ENCODE measurements at places on chromosomes 2 and 18.

DNA sequence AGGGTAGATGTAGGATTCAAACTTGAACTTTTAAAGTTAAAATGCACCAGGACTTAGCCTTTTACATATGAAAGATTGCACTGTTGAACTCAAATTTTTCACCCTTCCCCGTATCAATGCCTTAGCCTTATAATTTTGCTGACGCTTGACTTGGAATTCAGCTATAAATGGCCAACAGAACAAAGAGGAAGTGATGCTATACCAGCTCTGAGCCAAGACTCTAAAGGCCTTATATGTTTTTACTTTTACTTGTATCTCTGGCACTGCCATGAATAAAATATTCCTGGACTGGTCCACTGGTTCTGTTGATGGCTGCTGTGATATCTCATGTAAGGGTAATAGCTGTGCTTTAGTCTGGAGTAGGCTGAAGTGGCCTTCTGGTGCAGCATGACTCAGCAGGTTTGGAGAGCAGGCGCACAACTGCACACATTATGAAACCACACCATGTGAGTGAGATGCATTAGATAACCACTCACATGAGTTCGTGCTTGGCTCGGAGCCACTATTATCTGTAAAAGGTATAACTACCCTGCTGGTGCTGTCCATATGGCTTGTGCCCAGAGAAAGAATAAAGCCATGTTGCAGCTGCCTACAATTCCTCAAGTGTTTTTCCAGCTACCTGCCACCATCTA, 8.4 kb upstream of the IER3IP1 start:
- DNase-seq, result no peak

DNA sequence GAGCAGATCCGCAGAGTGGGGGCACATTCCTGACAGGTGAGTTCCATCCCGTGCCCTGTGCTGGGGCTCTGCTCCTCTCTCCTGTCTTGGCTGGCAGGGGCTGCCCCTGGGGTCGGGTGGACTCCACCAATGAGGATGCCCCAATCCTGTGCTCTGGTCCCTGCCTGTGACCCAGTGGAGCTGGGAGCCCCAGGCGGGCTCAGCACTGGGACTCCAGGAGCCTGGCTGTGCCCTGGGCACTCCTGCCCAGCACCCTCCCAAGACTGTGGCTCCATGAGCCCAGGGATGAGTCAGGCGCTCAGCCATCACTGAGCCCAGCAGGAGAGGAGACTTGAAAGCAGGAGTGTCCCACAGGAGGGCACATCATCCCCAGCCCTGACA, 53.9 kb downstream of the MBP start:
- DNase-seq, result no peak

DNA sequence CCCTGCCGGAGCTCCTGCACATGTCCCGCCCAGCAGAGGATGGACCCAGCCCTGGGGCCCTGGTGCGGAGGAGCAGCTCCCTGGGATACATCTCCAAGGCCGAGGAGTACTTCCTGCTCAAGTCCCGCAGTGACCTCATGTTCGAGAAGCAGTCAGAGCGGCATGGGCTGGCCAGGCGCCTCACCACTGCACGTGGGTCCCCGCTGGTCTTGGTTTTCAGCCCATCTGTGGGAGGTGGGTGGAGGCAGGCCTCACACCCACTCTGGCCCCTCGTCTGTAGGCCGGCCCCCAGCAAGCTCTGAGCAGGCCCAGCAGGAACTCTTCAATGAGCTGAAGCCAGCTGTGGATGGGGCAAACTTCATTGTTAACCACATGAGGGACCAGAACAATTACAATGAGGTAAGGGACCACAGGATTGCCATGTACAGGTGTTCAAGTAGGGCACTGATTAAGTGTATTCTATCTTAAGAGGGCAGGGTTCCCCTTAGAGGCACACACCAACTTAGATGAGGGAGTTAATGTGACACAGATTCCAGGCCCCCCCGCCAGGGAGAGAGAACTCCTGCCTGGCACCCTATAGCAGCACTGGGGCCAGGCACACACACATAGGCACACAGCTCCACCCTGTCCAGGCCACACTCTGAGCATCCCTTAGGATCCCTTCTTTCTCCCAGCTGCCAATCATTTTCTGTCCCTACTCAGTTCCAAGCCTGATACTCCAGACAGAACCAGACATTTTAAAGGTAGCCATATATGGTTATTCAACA, 5.4 kb upstream of the CHRNG start:
- DNase-seq, result no peak

DNA sequence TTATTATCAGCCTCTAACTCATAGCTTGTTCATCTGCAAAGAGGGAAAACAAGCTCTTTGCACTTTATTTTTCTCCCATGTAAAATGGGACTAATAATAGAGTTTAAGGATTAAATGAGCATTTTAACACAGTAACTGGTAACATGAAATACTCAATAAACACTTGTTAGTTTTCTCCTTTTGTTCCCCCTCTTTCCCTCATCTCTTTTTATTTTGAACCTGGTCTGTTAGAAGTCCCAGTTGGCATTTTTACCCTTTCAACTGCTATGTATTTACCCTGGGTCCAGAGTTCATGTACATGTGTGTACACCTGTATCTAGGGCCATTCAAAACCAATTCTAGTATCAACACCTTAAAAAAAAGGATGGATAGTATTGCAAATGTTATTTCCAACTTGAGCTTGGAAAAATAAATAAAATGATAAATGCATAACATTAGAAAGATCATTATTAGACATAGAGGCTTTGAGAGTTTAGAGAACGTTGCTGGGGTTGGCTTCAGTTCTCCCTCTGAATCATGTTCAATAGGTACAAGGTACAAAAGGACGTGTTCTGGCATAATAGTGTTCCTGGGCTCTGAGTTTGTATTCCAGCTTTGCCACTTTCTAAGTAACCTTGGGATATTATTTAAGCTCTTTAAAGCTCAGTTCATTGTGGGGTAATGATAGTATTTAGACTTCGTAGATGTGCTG, 5.2 kb upstream of the VPS54 start:
- DNase-seq, result no peak

DNA sequence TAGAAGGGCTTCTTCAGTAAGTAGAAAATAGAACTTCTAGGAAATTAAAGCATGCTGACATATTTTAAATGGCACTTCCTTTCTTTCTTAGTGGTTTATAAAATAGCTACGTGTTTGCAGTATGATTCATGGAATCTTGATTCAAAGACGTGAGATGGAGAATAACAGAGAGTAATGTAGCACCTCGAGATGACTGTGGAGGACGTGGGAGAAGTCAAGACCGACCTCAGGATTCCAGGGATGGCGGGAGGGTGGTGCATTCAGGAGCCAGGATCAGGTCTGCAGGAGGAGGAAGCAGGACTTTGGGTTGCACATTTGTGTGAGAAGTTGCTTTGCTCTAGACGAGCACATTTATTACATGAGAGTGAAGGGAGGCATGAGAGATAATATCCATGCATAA, 56.0 kb downstream of the DCDC2C start:
- no peak for DNase-seq

GRCh38 chr2:138814123-138814898, 34.1 kb upstream of the NXPH2 start:
- no peak for DNase-seq

DNA sequence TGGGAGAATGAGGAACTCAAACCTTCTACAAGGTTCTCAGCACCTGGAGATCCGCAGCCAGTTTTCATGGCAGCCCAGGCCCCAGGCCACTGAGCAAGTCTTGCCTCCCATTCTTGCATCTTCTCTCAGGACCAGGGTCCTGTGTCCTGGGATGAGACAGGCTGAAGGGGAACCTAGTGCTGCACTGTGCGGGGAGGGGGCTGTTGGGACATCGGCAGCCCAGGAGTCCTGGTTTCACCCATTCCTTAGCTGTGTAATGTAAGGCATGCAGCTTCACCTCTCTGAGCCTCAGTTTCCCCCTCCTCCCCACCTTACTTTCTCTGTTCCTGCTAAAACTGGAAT, 43.9 kb downstream of the TNS1 start:
- DNase-seq, result no peak

DNA sequence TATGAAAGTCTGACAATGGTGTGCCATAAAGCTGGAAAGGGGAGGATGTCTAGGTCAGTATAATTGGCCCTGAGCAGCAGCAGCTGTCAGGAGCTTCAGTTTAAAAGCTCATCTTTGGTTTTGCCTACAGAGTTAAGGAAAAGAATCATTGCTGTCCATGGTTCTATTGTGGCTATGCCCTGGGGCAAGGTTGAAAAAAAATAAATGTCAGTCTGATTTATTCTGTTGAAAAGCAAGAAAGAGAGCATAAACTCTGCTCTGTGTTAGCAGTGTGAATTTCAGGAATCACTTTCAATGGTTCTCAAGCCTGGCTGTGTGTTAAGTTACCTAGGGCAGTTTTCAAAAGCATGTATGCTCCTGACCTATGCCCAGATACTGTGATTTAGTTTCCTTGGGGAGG, 446.7 kb downstream of the SETBP1 start:
- no peak for DNase-seq

GRCh38 chr2:221524158-221524557, 47.9 kb downstream of the EPHA4 start:
- DNase-seq, result no peak

DNA sequence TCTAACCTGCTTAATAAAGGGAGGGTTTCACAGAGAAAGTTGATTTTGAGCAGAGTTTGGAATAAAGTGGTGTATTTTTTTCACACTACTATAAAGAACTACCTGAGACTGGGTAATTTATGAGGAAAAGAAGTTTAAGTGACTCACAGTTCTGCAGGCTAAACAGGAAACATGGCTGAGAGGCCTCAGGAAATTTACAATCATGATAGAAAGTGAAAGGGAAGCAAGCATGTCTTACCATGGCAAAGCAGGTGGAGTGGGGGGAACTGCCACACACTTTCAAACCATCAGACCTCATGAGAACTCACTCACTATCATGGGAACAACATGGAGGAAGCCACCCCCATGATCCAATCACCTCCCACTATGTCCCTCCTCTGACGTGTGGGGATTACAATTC, 546.7 kb downstream of the EPHA4 start:
- DNase-seq, result no peak

DNA sequence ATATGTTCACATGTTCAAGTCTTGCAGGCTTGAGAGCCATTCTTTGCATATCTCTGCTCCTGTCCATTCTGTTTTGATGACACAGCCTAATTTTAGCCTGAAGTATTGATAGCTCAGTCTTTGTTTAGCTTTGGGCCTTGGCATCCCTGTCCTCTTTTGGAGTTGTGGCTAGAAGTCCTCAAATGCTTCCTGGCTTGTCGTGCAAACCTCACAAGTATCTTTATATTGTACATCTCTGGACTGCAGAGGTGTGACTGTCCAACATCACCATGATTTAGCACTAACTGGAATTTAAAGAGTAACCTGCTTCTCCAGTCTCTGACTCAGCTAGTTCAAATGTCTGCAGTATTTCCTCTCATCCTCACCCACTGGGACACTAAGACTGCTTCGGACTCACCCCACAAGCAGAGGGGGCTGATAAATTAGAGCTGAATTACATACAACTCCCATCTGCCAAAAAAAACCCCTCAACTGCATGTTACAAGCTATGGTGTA, 11.7 kb downstream of the PFN4 start:
- no peak for DNase-seq

DNA sequence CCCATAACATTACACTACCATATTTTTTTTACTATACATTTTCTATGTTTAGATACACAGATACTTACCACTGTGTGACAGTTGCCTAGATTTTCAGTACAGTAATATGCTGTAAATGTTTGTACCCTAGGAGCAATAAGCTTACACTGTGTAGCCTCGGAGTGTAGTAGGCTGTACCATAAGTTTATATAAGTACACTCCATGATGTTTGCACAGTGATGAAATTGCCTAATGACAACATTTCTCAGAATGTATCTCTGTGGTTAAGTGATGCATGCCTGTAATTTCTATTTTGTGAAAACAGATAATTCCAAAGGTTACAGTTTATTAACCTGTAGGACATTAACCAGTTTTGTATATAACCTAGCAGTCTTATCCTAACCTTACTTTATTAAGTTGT, 128.1 kb upstream of the RBMS1 start:
- no peak for DNase-seq

DNA sequence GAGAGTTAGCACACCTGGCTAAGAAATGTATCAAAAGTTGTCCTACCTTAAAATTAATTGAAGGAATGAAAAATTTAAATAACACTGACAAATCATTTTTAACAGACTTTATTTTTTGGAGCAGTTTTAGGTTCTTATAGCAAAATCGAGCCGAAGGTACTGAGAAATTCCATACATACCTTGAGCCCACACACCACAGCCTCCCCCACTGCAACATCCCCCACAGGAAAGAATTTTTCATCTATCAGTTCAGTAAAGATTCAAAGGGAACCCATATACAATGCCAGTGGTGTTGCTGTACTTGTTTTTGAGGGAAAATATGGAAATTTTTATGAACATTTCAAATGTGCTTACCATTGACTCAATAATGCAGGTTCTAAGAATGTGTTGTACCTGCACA, 169.8 kb upstream of the HS6ST1 start:
- DNase-seq, result no peak

- no peak for DNase-seq
Measured at GRCh38 chr2:240123821-240124650, 12.1 kb downstream of the COPS9 start.

GRCh38 chr2:134245340-134245984, 8.4 kb upstream of the MGAT5 start:
- DNase-seq, result peak; percentile 66
